ENCODE measurements at places on chromosomes 12 and 14.

DNA sequence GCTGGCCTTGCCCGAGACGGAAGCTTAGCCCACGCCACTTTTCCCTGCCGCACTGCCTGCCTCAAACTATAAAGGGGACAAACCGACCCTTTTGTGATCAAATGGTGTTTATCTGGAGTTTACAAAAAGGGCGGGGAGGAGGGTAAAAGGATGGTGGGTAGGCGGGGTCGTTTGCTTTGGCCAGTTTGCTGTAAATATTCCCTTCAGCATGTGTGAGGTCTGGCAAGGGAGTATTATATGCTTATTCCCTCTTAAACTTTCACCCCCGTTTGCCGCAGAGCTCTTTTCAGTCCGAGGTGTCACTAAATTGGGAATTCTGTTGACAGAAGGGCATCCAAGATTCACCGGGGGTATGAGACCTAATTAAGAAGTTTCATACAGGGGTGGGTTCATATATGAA, 3.8 kb upstream of the TBX3 start:
- DNase-seq, result no peak

GRCh38 chr14:36394593-36394992, 74.2 kb upstream of the MBIP start:
- no peak for DNase-seq

DNA sequence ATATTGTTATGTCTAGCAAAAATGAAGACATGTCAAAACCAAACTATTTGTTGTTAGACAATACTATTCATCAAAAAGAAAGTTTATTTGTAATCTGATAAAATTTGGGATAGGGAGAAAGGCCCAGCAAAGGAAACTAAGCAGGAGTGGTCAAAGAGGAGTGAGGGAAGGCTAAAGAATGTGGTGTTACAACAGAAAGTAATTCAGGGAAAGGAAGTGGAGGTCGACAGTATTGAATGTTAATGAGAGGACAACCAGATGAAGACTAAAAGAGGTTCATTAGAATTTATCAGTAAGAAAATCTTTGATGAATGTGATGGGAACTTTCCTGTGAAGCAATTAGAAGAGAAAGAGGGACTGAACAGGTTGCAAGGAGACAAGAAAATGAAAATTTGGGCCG, 33.9 kb downstream of the PLCZ1 start:
- DNase-seq, result no peak

GRCh38 chr12:124851342-124851741, 12.3 kb downstream of the SCARB1 start:
- DNase-seq, result no peak

- no peak for DNase-seq
Measured at GRCh38 chr14:61437381-61437780, 116.0 kb downstream of the PRKCH start.

GRCh38 chr12:9810671-9811070, 16.6 kb upstream of the KLRF1 start:
- DNase-seq, result no peak

DNA sequence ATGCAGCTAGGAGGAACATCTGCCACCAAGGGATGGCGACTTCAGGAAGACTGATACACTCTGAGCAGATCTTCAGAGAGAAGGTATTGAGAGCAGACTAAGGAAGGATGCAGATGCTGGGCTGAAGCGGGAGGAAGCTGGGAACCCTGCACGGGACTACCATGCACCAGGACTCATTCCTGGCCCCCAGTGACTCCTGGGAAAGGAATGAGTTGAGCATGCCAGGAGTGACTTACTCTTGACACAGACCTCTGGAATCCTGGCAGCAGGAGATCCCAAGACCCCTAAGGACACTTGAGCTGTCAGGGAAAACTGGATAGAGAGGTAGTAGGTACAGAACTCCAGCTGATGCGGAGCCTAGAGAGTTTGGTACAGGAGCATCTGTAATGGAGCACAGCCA, 336.1 kb downstream of the RPS29 start:
- no peak for DNase-seq

- no peak for DNase-seq
Measured at GRCh38 chr12:5206401-5207175, 162.9 kb downstream of the KCNA5 start.

DNA sequence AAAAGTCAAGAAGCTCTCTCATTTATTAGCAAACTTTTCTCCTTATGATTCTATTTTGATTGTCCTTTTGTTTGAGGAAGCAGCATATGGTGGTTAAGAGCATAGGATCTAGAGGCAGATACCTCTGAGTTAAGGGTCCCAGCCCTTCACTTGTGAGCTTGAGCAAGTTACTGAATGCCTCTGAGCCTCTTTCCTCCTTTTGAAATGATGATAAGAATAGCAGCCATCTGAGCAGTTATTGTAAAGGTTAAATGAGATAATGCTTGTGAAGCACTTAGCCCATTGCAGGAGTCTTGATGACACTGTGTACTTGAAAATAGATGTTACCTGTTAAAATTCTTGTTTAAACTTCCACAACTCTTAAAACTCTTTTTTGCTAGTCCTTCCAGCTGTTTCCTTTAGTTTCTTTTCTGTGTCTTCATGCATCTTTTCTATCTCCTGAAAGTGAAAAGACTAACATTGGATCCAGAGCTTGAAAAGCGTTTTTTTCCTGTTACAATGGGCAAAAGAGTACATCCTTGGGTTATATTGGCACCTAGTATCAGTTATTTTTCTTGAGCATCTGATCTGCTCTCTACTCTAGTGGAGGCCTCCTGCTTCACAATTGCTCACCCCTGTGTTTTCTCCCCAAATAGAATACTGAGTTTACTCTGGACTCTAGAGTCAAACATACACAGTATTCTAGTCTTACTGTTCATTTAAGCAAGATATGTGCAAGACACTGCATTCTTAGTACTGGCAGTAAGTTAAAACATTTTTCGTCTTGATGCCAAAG, 3.1 kb downstream of the HIF1A start:
- no peak for DNase-seq

- DNase-seq, result peak; percentile 44
Measured at GRCh38 chr14:70881549-70882177, 25.6 kb upstream of the PCNX1 start.

DNA sequence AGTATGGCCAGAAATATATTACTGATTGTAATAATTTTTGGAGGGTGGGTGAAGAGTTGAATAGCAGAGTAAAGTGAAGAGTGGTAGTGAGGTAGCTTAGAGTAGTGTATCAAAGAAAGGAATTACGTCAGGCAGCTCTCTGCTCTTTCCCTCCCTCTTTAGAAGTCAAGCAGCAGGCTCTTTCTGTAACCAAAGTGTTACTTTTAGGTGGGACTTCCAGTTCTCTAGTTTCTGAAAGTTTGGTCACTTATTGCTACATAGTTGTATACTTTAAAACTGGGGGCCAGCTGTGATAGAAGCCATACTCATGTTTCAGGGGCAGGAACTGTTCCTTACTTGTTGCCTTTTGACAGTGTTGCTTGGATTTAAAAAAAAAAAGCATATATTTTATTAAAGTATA, 30.6 kb downstream of the ATF7IP start:
- DNase-seq, result no peak

DNA sequence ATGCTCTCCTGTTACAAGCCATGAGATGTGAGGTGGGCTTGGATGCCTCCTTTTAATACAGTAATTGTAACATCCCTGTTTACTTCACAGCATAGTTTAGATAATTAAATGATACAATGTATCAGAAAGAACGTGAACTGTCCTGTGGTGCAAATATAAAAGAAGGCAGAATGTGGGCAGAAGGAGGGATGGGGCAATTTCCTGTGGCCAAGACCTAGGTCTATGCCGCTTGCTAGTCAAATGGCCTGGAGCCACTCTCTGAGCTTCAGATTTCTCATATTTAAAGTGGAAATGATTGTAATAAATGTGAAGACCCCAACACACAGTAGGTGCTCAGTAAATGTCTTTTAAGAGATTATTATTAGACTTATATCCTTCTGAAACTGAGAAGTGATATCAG, 24.0 kb upstream of the EVL start:
- no peak for DNase-seq

- no peak for DNase-seq
Measured at GRCh38 chr12:13002301-13003097, 2.4 kb upstream of the HEBP1 start.

GRCh38 chr12:86712425-86712843, 456.2 kb upstream of the MGAT4C start:
- DNase-seq, result no peak

- DNase-seq, result no peak
Measured at GRCh38 chr14:96053600-96054381, 14.6 kb downstream of the C14orf132 start.

- no peak for DNase-seq
Measured at GRCh38 chr14:68349900-68350629, 442.8 kb downstream of the ZFP36L1 start.

- no peak for DNase-seq
Measured at GRCh38 chr12:57498132-57498502, 10.2 kb downstream of the MARS1 start.

DNA sequence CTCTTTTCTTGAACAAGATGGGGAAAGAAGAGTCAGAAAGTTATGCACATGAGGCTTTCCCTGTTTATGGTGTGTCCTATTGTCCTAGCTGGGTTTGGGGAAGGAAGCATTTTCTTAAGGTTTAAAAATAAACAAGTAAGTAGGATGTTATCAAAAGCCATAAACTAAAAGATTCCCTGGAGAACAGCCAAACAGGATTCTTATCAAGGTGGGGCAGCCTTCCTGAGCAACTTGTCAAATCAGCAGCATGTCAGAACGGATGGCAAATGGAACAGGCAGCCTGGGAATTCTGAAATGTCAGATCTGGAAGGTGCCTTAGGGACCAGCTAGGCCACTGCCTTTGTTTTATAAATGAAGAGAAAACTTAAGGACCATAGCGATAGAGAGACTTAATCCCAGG, 152.2 kb upstream of the RGS6 start:
- no peak for DNase-seq

DNA sequence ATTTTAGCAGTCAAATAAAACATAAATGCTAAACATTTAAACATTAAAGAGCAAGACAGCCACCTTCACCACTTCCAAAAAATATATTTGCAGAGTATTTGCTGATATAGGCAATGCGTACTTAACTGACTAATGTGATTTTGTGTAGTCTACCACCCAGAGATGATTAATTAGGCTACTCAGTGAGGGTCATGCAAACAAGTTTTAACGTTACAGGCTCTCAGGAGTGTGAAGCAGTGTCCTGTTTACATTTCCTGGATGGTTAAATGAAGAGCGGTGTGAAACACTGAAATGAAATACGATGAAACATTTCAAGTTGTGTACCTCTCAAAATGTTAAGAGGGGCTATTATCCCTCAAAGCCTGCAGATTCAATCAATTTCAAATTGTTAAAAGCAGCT, 165.8 kb upstream of the LRIG3 start:
- no peak for DNase-seq

DNA sequence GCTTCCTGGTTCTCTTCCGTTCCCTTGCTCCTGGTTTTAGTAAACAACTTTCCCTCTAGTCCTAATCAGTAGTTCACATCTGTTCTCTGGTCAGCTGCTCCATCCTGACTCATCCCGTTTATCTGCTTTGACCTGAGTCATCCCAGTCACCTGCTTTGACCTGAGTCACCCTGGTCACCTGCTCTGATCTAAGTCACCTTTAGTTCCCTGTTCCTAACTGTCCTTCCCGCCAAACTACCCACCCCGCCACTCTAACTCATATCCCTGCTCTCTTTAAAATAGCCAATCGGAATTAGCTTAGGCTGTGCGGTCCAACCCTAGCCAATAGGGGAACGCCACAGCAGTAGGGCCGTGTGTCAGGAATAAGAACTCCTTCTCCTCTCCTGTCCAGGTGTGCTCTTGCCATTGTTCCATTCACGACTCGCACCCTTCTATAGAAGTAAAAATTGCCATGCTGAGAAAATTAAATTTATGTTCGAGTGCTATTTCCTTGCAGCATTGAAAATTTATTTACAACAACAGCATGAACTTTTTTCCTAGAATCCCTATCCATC, 3.1 kb upstream of the ANKRD33 start:
- no peak for DNase-seq

DNA sequence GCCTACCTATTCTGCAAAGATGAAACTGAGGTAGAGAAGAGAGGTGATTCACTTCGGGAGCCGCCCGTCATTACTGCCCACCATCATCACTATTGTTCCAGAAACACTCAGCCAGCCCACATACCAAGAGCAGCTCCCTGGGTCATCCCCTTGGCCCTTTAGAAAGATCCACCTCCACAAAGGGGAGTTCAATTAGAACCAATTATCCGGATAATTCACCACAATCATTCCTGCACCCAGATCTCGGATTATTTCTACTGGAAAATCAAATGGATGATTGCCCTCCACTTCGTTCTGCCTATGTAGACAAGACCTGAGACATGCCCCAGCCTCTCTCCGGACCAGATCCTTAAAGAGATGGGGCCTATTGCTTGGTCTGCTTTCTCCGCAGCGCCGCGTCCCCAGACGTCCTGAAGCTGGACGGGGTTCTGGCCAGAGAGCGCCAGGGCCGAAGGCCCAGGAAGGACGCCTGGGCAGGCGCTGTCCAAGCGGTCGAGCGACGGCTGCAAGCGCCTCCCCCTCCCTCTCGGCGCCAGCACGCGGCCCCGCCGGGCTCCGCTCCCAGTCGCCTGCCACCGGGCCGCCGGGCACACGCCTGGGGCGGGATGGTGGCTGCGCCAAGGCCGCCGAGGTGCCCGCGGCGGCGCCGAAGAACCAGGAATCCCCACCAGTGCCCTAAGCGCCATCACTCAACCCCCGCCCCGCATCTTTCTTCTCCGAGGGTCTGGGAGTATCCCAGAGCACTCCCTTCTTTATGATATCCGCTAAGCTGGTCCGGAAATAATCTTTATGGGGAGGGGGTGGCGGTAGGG, 1.3 kb upstream of the ASCL1 start:
- no peak for DNase-seq

- no peak for DNase-seq
Measured at GRCh38 chr12:130988751-130989150, 35.0 kb downstream of the ADGRD1 start.

GRCh38 chr12:75854681-75855309, 176.8 kb downstream of the PHLDA1 start:
- no peak for DNase-seq

GRCh38 chr12:113061061-113061694, 4.6 kb downstream of the DTX1 start:
- no peak for DNase-seq

DNA sequence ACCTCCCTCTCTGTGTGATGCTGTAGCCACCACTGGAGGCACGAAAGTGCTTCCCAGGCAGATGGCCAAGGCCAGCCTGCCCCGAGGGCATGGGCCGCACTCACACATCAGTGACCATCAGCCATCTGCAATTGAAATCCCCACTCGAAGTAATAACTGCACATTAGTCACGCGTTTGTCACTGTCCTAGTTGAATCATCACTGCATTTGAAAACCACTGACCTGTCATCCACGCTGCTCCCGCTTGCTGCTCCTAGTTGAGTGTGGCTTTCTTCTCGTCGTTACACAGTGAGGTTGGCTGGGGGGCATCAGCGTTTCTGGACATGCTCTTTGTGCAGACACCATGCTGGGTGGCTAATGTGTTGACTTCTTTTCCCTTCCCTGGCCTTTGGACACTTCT, 176.1 kb downstream of the ADGRD1 start:
- DNase-seq, result no peak

Measured in GM12891 (cell line).